Small intestine (tissue), 16 donors: ENCODE measurements at places on chromosomes 2 and 18. TPM values are rescaled to one million over a fixed set of nuclear protein-coding genes. Genes with fewer than 3 reads are reported as not detected.

DNA sequence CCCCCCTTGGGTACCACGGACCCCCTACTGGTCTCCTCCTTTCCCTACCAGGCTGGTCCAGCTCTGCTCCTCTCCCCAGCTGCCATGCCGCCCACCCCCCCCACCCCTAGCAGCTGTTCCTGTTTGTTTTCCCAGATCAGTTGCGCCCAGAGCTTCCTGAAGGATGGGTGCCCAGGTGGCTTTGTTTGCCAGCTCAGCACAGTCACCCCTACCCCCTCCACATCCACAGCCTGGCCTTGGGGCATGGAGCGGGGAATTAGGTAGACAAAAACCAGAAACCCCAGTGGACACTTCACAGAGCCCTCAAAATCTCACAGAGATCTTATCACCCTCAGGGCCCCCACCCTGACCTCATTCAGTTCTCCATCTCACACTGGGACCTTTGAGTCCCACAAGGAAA, 3.7 kb upstream of the CRYBA2 start:
- DNase-seq = no peak

- DNase-seq = no peak
Observed at GRCh38 chr18:39190508-39190907, 1624.9 kb upstream of the CELF4 start.

GRCh38 chr2:195312662-195313061, 344.4 kb upstream of the SLC39A10 start:
- DNase-seq = no peak

DNA sequence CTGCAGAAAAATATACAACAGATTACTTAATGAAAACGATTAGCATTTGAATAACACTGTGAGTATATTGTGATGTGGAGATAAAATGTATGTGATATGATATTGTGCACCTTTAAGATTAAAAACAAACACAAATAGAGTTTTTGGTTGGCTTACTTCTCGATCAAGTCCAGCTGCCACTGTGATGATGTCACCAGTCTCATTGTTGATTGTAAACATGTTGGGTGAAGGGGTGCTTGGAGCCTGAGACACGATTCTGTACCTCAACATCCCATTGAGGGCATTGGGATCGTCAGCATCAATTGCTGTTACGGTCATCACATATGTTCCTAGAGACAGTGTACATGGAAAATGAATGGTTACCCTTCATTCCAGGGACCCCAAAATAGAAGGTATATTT, 174.1 kb downstream of the CDH2 start:
- DNase-seq = no peak

DNA sequence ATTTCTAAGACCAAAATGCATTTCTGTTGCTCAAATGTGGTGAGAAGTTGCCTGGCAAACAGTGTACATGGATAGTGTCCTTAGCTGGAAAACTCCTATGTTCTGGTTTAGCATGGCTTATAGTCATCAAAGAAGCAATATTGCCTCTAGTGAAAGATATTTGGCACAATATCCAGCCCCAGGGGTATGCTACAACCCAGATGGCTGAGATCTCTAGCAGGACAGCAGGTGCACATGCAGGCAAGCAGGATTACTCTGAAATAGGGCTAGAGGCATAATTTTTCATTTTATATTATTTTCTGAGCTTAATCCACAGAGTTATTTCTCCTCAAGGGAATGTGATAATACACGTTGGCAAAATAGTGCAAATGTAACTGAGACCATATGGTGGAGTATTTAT, 34.0 kb downstream of the CCDC195 start:
- no peak for DNase-seq

DNA sequence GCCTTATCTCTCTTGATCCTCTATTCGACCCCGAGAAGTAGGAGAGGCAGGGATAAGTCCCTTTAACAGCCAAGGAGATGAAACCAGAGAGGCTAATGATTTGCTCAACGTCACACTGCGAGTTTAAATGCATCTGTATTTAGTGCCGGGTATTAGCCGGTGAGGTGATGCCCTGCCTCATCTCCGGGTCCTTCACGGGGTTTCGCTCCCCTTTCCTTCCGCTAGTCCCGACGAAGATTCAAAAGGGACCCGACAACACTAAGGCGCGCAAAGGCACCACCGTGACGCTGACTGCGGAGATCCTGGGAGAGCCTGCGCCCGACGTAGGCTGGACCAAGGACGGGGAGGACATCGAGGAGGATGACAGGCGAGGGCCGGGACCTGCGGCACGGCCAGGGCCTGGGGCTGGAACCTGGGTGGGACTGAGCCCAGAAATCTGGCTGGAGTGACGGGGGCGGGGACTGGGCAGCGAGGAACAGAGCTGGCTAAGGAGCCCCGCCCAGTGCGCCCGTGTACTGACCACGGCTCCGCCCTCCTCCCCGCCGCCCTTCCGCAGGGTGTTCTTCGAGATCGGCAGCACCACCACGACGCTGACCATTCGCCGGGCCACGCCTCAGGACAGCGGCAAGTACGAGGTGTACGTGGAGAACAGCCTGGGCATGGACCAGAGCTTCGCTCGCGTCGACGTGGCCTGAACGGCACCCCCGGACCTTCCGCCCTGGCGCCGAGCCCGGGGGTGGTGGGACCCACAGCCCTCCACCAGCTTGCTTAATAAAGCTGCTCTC, 1.0 kb upstream of the GMPPA start:
- DNase-seq = peak; percentile 81

DNA sequence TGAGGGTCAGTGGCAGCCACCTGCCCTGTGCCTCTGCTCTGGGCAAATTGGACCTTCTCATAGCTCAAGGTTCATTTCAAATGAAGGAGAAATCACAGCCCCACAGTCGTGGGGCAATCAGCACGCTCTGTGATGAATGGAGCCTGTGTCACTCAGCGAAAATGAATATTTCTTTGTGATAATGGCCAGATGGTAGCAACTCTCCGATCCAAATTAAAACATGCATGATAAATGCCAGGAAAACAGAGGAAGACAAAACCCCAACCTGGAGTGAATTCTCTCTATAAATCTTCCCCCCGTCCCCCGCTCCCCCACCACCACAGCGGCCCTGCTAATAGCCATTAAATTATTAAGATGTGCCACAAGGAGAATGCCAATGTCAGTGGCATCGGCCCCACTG, 258.4 kb downstream of the CELF4 start:
- DNase-seq = no peak

DNA sequence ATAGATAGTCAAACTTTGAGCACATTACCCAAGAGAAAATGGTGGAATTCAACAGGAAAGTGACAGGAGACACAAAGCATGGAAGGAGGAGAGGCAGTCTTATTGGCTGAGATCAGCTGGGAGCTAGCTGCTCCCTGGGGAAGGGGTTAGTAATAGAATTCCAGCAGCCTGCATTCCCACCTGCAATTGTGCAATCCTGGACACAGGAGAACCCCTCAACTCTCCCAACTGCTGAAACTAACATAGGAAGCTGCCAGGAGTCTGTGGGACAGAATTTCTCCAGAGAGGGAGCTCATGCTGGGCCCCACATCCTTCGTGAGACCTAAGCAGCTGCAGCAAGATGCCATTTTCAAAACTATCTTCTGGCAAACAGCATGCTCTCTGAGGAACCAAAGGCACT, 69.8 kb upstream of the ACVR1C start:
- DNase-seq = no peak

GRCh38 chr2:150388289-150388625, 99.2 kb downstream of the RND3 start:
- no peak for DNase-seq

GRCh38 chr2:199572571-199572970, 114.8 kb upstream of the SATB2 start:
- DNase-seq = no peak

- peak; percentile 40 for DNase-seq
Observed at GRCh38 chr2:98835831-98836385, 100.1 kb downstream of the CRACDL start.

DNA sequence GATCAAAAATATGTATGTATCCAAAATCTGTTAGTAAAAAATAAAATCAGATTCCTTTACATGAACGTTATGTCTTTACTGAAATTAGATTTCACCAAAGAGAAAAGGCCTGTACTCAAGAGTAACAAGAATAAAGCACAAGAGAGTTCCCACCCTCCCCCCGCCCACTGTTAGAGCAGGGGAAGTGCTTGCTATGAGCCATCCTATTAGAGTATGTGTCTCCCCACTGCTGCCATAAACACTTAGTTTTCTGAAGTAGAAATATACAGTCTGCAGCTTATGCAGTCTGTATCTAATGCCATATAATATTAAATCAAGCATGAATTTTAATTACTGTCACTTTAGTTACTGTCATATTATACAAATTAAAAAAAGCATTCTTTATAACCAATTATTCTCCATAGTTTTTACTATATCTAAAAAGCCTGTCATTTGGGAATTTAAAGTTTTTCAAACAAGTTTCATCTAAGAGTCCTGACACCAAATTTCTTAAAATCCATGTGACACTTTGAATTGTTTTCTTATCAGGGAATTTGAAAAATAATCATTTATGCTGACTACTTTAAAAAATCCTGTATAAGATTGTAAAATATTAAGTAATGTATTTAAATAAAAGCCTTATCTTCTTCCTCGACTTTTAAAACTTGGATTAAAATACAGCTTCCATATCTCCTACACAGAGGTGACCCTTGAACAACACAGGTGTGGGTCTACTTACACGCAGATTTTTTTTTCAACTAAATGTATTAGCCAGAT, 51.8 kb upstream of the GPR75 start:
- DNase-seq = no peak

- DNase-seq = no peak
Observed at GRCh38 chr2:64825831-64826491, 163.2 kb upstream of the SLC1A4 start.

GRCh38 chr2:207854484-207855440, 85.1 kb upstream of the FZD5 start:
- no peak for DNase-seq

- peak; percentile 57 for DNase-seq
Observed at GRCh38 chr2:15588329-15588919, 3.2 kb upstream of the DDX1 start.

GRCh38 chr2:42421157-42421485, 60.1 kb upstream of the COX7A2L start:
- DNase-seq = no peak

GRCh38 chr18:38843291-38843690, 1277.7 kb upstream of the CELF4 start:
- DNase-seq = no peak

DNA sequence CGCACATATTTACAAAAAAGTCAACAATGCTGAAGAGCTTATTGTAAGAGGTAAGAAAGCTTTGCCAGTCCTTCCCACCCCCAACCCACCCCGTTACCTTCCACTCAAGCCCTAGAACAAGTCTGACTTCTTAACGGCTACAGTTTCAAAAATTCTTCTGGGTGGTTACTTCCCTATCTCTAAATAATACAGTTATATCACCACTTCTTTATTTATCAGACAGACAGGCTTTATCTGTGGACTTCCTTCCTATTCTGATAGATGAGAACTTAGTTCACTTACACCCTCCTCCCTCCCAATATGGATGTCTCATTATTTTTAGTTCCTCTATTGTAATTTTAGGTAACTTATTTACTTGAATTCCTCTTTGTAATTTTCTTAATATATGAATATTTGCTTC, 26.7 kb upstream of the ACTR3 start:
- no peak for DNase-seq

GRCh38 chr2:171688129-171688465, 828 bp downstream of the DYNC1I2 start:
- DNase-seq = no peak

- DNase-seq = no peak
Observed at GRCh38 chr2:149458502-149458901, 128.1 kb downstream of the LYPD6 start.

DNA sequence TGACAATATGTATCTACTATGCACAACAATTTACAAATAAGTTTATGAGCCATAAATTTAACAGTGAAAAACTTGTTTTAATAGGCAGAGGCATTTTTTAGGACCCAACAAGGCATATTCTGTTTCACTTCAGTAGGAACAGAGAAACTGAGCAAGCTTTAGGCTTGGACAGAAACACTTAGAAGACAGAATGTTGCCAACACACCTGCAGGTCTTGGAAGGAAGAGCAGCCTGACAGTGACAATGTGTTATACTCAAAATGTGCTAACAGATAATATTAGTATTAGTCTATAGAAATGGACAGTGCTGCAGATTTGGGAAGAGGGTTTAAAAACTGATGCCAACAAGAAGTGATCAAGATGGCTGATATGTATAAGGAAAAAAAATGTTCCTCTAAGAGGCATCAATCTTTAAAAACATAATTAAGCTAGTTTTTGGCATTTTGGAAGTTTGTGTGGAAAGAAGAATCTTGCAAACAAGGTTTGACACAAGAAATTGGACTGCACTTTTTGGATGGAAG, 297.1 kb upstream of the FSIP2 start:
- DNase-seq = no peak

- DNase-seq = peak; percentile 50
Observed at GRCh38 chr2:215454519-215455246, 18.8 kb upstream of the FN1 start.

GRCh38 chr2:226644399-226644865, 155.2 kb downstream of the IRS1 start:
- DNase-seq = no peak

- DNase-seq = peak; percentile 75
Observed at GRCh38 chr2:112048887-112049286, 6.2 kb upstream of the TMEM87B start.

GRCh38 chr18:6781796-6782195, 52.3 kb downstream of the ARHGAP28 start:
- DNase-seq = no peak

GRCh38 chr2:36438449-36438977, 82.9 kb downstream of the CRIM1 start:
- DNase-seq = no peak

STPG4 gene
- not detected for polyA plus RNA-seq

NR4A2 gene
- polyA plus RNA-seq = 5.7 TPM

TTR gene
- 9.6 TPM for polyA plus RNA-seq

BOLL gene
- 0.18 TPM for polyA plus RNA-seq

PROM2 gene
- 17.9 TPM for polyA plus RNA-seq

GALNT5 gene
- 0.67 TPM for polyA plus RNA-seq

SEH1L gene
- polyA plus RNA-seq = 15.2 TPM

ACMSD gene
- not detected for polyA plus RNA-seq

UGT1A8 gene
- 0.07 TPM for polyA plus RNA-seq

MFSD2B gene
- not detected for polyA plus RNA-seq

TIGD1 gene
- 3.1 TPM for polyA plus RNA-seq

CHN1 gene
- polyA plus RNA-seq = 7.8 TPM

MAP2 gene
- 0.54 TPM for polyA plus RNA-seq

PLEKHH2 gene
- 1.4 TPM for polyA plus RNA-seq

IL18RAP gene
- polyA plus RNA-seq = 0.66 TPM

NEU4 gene
- polyA plus RNA-seq = 3.3 TPM
